Central memory CD4-positive, alpha-beta T cell (primary cell): ENCODE measurements at places on chromosomes 3 and 15.
A peak's percentile ranks its signal among the peaks of the same experiment; 100 is the strongest.

- DNase-seq, result no peak
Observed at GRCh38 chr3:11143476-11143875, 10.8 kb upstream of the HRH1 start.

DNA sequence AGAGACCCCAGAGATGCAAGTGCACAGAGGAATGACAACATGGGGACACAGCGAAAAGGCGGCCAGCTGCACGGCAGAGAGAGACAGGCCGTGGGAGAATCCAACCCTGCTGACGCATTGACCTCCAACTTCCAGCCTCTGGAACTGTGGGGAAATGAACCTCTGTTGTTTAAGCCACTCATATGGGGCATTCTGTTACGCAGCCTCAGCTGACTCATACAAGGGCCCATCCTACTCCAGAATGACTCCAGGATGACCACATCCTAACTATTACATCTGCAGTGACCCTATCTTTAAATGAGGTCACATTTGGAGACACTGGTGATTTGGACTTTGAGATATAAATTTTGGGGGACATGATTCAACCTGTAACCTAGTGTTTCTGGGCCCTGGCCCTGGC is 44.0 kb downstream of the KLF15 start:
- no peak for DNase-seq

DNA sequence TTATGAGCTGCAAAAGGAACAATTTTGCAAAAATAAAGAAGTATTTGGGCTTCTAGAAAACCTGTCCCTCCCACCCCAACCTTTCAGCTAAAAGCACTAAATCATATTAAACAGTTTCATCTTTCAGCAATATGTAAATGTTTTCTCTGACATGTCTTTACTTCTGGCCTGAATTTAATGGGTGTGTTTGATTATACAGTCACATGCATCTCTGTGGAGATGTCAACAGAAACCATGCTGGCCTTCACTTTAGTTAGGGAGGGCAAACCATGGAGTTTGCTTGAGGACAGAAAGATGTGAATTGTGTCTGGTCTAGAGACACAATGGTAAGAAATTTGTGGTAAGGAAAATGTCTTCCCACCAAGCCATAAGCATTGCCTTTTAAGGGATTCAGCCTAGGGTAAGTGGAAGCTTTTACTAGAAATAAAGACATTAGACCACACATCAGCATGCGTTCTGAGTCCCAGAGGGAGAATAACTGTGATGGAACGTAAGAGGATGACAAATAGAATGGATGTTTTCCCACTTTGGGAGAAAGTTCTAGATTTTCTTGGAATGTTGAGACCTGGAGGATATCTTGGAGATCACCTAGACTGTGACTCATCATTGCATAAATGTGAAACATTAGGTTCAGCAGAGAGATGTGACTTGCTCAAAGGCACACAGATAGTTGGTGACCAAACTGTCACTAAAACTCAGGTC is 68.9 kb downstream of the ST8SIA2 start:
- DNase-seq, result no peak

- DNase-seq, result no peak
Observed at GRCh38 chr3:49529567-49529966, 24.7 kb upstream of the BSN start.

DNA sequence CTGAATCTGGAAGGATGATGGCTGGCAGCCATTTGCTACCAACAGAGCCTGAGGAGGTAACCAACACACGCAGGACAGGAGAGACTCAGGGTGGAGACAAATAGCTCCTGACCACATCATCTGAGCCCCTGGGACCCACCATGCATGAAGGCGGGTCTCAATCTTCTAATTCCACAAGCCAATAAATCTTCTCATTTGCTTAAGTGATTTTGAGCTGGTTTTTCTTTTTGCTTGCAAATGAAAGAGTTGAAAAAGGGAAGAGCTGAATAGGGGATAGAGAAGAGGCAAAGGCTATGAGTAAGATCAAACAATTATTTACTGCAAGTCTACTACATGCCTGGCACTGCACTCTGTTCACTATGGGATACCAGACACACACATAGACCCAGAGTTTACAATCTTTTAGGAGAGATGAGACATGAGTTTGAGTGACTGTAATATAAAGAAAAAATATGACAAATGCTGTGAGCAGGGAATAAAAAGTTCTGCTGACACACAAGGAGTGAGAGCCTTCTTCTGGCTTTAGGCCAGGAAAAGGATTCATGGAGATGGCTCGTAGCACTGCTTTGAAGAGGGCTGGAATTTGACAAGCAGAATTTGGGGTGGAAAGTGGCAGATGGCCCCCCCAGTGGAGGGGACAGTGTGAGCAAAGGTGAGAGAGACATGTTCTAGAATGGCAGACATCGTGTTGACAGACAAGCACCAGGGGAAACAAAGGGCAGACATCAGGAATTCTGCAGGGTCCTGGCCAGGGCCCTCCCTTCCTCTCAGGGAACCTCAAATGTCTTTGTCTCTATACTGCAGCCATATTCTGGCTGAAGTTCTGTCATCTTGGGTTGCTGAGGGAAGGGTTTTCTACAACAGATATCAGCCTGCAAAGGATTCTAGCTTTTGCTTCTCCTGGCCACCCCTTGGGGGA is 69.8 kb upstream of the WNT5A start:
- no peak for DNase-seq

DNA sequence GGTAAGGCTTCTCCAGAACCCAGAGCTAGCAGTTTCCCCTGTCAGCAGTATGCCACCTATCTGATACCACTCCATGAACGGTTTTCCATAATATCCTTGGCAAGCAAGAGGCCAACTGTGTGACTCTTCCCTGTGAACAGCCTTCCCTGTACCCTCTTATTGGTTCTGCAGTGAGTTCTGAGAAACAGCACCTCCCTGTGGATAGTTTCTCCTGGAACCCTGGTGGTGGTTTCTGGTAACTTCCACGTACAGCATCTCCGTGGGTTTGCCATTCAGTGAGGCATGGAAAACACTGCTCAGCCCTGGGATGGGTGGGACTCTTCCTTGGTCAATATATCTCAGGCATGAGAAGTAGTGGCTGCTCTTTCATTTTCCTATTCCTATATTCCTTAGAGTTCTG is 19.4 kb upstream of the SERPINI2 start:
- DNase-seq, result no peak

DNA sequence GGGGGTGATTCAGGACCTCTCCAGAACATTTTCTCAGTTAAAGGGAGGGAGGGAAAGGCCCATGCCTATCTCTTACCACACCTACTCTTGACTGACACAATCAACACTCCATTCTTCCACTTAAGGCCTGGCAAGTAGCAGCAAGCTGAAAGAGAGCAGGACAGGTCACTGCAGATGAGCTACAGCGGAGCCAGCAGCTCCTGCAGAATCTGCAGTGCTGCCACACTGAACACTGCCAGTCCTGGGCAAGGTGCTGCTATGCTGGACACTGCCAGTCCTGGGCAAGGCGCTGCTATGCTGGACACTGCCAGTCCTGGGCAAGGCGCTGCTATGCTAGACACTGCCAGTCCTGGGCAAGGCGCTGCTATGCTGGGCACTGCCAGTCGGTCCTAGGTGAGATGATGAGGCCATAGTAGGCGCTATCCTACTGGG is 143.7 kb downstream of the MYLK start:
- DNase-seq, result no peak

GRCh38 chr3:121863801-121864200 is 28.8 kb downstream of the EAF2 start:
- no peak for DNase-seq

DNA sequence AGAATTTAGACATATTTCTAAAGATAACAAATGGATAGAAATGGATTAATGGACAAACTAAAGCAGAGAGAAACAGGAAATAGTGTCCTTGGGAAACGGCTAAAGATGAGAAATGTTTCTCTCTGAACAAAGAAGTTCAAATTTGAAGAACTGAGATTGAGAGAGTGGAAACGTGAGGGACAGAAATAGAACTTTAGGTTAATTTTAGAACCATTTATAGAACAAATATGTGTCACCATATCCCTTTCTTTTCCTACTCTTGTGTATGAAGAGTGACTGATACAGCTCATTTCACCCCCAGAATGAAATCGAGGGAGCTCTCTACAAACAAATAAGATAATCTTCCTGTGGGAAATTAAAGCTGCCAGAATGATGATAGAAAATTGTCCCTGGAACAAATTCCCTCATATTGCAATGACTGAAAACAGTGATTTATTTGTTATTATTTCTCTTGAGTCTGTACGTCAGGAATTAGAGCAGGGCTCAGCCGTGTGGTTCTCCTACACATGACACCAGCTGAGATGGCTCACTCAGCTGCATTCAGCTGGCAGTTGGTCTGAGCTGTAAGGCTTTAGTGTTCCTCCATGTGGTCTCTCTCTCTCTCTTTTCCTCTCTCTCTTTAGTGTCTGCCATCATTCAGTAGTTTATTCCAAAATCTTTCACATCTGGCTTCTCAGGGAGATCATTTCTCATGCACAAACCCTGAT is 46.6 kb upstream of the ARPP21 start:
- DNase-seq, result no peak

DNA sequence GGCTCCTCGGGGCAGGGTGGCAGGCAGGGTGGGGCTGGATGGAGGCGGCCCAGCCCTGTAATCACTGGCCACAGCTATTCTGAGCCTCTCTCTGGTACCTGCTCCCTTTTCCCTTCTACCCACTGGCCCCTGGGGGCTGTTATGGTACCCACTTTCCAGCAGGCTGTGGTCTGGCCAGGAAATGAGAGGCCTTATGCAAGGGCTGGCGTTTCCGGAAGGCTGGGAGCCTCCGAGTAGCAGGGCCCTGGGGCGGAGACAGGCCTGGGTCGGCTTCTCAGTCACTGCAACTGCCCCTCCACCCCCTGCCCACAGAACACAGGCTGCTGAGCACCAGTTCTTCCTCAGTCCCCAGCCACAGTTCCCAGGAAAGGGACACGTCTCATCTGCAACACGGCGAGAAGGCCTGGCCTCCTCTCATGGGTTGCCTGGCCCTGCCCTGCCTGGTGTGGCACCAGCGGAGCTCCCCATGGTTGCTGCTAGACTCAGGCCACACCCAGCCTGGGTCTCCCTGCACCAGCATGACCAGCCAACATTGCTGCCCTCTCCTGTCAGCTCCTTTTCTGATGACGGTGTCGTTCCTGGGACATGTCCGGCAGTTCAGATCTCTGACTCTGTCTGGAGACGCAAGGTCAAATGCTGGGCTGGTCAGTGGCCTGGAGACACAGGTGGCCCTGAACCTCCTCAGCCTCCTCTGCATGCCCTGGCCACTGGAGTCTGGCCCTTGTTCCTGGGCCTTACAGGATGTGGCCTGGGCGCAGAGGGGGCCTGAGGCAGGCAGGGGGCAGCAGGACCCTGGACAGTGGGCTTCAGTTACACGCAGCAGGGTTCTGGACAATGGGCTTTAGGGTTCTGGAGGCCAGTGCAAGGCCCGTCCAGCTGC is 6.5 kb downstream of the CHST13 start:
- DNase-seq, result no peak

GRCh38 chr15:80455051-80455648 is 51.0 kb downstream of the ARNT2 start:
- DNase-seq, result no peak

DNA sequence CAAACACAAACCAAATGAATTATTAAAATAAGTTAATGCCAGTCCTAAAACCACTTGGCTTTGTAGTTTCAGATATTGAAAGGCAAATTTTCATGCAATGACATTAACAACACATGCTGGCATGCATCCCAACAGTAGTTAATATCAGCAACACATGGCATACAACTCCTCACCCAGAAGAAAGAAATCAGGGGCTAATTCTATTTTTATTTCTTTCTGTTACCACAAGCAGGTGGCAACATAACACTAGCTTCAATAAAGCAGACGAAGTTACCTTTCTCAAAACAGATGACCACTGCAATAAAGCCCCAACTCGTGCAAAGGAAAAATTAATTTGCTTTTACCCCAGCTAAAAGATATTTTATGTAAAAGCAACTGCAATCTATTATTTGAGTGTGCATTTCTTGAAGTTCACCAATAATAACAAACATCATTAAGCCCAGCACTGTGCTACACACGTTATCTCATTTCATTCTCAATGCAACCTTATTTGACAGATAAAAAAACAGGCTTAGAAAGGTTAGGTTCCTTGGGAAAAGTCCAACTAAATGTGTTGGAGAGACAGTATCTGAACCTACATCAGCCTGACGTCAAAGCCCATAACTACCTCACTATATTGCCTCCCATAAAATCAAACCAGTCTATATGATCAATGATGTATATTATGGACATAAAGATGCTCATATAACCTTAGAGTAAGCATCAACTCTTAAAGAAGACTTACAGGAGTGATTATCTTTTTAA is 2.8 kb downstream of the TOP2B start:
- no peak for DNase-seq

DNA sequence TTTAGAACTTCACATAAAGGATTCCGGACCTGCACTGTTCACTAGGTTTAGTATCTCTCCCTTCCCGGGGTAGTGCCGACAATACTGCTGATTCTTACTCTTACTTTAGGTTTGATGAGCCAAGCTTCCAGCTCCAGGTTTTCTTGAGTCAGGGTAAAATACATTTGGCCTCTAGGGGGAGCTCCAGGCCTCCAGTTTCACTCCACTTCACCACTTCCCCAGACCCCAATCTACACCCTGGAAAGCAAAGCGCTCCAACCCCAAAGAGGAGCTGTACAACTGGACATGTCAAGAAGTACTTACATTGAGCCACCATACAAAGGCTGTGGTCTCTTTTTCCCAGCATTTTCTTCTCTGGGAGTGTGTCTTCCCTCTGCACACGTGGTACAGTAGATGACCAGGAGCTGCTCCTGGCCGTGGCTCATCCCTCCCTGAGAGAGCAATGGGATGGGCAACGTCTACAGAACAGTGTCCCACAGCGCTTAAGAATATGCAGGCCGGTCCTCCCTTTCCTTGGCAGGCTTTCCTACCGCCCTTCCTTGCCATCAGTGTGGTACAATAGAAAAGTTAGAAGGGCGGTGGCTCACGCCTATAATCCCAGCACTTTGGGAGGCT is 93.9 kb upstream of the CCDC80 start:
- peak; percentile 60 for DNase-seq

DNA sequence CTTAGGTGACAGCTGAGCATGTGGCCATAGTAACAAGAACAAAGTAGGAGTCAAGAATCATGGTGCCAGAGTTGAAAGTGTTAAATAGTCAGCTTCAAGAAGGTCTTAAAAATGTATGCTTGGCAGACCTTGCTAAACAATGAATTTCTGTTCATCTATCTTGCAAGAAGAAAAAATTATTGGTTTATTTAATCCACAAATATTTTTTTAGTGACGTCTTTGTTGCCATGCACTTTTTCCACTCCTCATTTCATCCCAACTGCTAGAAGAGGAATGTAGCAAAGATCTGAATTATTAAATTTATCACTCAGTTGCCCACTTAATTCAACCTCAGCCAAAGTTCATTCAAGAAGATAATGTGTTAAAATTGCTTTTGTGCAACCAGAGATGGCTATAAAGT is 3.2 kb upstream of the SLC4A7 start:
- no peak for DNase-seq

GRCh38 chr15:25169318-25169717 is 214.5 kb downstream of the SNRPN start:
- no peak for DNase-seq

DNA sequence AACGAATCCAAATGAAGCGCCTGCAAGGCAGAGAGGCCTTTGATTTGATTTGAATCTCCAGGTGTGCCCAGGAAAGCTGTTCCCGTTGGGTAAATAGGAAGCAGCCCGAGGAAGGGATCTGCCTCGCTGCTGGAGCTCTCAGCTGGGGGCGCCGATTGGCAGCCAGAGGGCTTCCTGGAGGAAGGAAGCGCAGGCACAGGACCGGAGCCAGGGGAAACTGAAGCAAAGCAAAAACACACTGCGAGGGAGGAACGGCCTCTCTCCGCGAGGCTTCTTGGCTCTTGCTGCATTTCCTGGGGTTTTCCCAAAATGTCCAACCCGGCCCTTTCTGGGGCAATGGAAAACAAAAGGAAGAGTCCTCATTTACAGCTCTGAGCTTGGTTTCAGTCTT is 80.3 kb downstream of the TMEM266 start:
- DNase-seq, result no peak

GRCh38 chr15:45156744-45157455 is 27.1 kb downstream of the DUOX1 start:
- DNase-seq, result no peak
